ENCODE measurements at places on chromosomes 11 and 22.

DNA sequence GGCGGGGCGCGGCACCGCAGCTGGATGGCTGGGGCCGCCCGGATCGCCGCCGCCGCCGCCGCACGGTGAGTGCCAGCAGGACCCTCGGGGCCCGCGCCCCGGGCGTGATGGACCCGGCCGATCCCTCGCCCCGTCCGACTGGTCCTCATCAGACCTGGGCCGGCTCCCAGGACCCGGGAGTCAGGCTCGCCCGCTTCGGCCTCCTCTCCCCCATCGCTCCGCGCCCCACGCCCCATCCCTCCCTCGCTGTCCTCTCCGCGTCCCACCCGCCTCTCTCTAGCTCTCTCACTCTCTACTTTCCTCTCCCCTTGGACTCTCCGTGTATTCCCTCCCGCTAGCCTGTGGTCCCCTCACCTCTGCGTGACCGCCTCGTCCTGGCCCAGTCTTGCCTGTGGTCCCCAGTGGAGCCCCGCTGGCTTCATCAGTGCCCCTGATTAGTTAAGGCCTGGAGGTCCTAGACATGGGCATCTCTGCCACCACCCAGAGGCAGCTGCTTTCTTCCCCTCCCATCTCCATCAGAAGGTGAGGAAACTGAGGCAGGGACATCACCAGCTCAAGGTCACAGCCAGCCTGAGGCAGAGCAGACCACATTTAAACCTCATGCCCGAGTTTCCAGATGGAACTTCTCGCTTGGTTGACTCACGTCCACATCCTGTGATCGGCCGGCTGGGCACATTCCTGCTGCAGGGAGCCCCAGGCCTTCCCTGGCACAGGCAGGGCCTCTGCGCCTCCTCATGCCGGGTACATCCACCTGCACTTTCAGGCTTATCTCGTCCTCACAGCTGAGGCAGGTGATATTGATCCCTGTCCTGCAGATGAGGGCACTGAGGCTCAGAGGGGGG lies 429 bp downstream of the SLC39A13 start:
- peak; percentile 78 for DNase-seq

GRCh38 chr11:12942157-12942556 lies 67.0 kb upstream of the RASSF10 start:
- DNase-seq = no peak

DNA sequence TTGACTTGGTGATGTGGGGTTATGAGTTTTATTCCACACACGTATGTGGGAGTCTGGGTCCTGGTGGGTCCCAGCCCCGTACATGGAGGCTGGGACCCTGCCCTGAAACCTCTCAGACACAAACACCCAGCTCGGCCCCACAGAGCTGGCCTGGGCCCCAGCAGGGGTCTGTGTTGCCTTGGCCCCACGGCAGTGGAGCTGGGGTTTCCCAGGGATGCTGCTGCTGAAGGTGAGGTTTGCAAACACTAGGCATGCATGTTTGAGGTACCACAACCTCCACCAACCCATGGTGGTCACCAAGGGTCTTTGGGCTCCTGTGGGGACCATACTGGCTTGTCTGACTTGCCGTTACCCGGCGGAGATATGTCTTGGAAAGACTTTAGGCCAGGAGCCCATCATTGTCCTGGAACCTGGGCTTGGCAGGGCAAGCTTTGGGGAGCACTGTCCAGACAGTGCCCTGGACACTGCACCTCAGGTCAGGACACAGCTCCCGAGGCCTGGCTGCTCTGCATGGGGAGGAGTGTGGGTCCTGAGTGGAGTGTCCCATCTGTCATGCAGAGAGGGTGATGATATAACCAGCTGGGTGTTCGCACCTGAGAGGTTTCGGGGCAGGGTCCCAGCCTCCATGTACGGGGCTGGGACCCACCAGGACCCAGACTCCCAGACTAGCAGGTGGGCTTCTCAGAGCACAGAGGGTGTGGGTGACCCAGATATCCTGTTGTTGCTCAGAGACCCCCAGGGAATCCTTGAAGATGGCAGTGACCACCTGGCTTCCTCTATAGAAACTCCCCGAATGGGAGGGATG lies 63.3 kb downstream of the KCNQ1 start:
- no peak for DNase-seq

DNA sequence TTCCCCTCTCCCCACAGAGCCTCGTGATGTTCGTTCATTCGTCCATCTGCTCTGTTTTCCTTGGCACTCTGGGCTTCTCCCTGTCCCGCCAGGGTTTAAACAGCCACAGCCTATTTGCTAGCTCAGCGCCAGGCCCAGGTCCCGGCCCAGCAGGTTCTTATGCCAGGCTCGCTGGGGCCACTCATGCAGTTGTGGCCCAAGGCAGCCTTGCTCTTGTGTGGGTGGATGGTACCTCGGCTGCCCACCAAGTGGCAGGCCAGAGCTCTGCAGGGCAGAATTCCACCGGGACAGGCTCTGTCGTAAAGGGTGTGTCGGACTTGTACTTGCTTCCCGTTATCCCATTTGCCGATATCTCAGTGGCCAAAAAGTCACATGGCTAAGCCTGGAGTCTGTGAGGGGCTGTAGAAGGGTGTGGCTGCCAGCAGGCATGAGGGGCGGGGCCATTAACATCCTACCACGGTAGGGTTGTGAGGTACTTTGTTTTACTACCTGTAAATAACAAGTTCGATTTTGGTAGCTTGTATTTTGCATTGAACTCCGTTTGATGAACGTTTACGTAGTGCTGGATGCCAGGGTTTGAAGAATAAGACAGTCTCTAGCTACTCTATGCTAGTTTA lies 7.9 kb downstream of the FAM118A start:
- peak; percentile 85 for DNase-seq

DNA sequence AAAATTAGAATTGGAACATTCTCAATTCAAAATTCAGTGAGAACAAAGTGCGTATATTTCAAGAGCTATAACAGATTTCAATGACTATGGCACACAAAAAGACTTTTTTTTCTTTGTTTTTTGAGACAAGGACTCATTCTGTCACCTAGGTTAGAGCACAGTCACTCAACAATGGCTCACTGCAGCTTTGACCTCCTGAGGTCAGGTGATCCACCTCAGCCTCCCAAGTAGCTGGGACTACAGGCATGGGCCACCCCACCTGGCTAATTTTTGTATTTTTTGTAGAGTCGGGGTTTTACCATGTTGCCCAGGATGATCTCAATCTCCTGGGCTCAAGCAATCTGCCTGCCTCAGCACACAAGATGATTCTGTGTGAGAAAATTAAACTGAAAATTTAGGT lies 51.5 kb downstream of the PIK3C2A start:
- DNase-seq = no peak

DNA sequence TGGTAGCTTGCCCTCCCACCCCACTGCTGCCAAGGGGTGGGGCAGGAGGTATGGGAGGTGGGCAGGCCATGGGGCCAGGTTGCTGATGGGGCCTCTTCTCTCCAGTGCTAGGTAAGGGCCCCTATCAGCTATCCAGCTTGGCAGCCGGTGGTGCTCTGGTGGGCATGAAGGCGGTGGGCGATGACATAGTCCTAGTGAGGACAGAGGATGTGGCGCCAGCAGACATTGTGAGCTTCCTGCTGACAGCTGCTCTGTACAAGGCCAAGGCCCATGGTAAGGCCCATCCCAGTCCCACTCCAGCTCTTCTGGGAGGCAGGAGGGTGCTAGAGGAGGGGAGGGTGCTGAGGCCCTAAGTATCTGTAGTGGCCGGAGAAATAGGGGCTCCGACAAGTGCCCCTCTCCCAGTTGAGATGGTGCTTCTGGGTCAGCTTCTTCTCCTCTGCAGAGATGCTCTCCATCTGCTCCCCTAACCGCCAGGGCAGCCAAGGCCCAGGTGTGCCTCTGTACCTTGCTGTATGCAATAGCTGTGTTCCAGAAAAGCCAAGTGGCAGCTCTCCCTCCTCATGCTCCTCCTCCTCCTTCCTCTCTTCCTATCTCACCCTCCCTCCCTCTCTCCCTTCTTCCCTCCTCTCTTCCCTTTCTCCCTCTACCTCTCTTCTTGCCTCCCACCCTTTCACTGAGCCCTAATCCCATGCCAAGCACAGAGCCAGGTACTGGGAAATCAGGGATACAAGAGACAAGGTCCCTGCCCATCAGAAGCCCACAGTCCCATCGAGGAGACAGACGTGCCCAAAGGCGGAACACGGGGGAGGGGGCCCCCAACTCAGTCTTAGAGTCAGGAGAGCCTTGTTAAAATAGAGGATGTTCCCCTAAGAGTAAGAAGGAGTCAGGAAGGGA lies 55.3 kb downstream of the OTOG start:
- DNase-seq = no peak

- DNase-seq = no peak
These were observed 4.4 kb downstream of the CALCA start for GRCh38 chr11:14967581-14968243.

DNA sequence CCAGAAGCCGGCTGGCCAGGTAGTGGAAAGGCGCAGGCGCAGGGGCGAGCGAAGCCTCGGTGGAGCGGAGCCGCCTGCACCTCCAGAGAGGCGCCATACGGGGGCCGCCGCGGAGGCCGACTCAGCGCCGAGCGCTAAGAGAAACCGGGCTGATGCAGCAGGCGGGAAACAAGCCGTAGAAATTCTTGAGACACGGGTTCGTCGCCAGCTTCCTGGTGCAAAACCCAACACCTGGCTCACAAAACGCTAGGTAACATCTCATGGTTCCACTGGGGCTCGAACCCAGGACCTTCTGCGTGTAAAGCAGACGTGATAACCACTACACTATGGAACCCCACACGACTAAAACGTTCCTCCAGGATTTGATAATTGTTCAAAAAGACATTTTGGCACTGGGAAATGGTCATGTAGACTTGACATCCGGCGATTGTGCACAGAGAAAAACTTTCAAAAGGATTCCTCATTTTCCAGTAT lies 39.1 kb downstream of the OR4D9 start:
- peak; percentile 95 for DNase-seq

DNA sequence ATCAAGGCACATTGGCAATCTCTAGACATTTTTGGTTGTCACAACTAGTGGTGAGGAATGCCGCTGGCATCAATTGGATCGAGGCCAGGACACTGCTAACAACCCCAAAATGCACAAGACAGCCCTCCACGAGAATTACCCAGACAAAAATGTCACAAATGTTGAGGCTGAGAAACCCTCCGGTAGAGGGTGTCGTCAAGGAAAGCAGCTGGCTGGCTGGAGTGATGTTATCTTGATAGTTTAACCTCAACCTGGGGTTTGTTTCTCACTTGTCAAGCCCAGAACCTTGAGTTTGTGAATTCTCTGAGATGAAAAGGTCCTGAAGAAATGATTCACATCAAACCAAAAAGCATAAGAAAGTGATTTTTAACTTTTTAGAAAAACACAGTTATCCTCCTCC lies 21.1 kb upstream of the TMPRSS13 start:
- no peak for DNase-seq

DNA sequence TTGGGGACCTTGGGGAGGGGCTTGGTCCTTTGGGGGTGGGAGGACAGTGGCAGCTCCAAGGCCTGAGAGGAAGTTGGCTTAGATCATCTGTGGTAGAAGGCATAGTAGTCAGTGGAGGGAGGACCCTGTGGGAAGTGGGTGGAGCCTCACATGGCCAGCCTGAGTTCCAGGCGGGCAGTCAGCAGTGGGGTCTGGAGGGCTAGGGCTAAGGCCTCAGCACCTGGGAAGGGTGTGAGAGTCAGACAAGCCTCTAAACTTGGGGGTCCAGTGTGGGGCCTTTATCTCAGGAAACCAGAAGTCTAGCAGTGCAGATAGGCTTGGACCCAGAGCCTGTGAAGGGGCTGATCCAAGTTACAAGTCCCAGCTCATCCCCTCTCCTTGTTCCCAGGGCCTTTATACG lies 4.0 kb downstream of the NLRX1 start:
- DNase-seq = no peak

GRCh38 chr11:6203327-6203726 lies 2.0 kb upstream of the C11orf42 start:
- no peak for DNase-seq

DNA sequence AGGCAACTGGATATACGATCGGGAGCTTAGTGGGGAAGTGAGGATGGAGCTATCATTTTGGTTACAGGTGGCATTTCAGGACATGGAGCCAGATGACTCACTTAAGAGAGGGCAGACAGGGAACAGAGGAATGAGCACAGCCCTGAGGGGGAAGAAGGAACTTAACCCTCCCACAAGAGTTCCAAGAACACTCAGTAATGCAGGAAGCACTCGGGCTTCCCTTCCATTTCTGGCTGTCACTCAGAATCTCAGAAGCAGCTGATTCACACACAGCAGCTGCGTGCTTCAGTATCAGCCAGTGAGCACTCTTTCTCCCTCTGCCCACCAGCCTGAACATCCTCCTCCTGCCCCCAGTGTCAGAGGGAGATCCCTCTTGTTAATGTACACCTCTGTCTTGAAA lies 34.8 kb downstream of the EFCAB6 start:
- peak; percentile 69 for DNase-seq

DNA sequence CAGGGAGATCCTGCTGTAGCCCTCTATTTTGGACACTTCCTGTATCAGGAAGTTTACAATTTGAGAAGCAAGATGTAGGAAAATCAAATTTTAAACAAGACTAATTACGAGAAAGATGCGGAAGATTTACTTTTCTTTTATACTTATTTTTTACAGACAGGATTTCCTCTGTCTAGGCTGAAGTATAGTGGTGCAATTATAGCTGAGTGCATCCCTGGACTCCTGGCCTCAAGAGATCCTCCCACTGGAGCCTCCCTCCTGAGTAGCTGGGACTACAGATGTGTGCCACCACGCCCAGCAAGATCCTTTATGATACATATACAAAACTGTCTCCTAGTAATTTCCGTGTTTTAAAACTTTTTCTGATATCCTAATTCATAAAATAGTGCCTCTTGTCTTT lies 17.2 kb upstream of the CARD18 start:
- DNase-seq = no peak

- DNase-seq = no peak
These were observed 7.5 kb upstream of the MIEF1 start for GRCh38 chr22:39494471-39495120.

GRCh38 chr11:46238078-46238966 lies 39.1 kb upstream of the CREB3L1 start:
- DNase-seq = peak; percentile 82

DNA sequence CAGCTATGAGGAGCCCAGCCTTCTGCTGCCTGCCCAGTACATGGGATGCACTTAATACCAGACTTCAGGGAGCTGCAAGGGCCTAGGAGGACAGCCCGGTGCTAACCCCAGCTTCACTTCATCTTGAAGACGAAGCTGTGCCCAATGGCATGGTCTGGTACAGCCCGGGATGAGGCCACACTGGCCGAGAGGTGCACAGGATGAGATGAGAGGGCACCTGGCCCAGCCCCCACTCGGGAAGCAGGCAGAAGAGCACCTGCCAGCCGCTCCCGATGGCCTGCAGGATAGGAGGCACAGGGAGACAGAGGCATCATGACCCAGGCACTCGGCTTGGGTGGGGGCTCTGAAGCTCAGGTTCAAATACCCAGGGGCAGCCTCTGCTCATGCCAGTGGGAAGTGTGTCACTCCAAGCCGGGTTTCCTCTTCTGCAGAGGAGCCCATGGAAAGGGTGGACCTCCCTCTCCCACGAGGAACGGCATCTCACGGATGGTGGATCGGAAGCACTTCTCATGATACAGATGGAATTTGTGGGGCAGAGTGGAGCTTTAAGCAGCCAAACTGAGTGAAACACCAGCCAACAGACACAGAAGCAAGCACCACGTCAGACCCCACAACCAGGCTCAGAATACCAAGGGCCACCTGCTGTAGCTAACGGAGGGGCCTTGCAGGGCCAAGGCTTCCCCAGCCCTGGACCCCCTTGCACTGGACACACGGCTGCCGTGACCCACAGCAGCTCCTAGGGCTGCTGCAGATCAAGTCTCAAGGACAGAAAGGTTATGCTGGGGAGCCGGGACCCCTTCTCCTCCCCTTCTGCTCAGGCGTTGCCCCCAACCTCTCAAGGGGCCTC lies 875.2 kb downstream of the BRD1 start:
- DNase-seq = no peak

- DNase-seq = no peak
These were observed 8.1 kb upstream of the SRSF8 start for GRCh38 chr11:95058621-95059020.

GRCh38 chr11:17571431-17572358 lies 24.6 kb downstream of the OTOG start:
- DNase-seq = no peak

All from fibroblast of the aortic adventitia (primary cell).